ENCODE measurements at places on chromosomes 13 and 19.
A peak's percentile ranks its signal among the peaks of the same experiment; 100 is the strongest.

DNA sequence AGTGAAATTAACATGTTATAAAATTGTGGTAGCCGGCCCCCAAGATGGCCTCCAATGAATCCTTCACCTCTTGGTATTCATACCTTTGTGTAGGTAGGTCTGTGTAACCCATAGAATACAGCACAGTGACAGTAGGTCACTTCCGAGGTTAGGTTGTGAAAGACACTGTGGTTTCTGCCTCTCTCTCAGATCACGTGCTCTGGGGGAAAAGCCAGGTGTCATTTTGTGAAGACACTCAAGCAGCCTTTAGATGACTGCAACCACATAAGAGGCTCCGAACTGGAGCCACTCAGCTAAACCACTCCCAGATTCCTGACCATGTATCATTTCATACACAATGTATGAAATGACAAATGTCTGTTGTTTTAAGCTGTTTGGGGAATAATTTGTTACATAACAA is 9.8 kb upstream of the USPL1 start:
- DNase-seq, result peak; percentile 74

- DNase-seq, result no peak
These were observed 6.8 kb downstream of the LILRA1 start for GRCh38 chr19:54600212-54600611.

GRCh38 chr19:16265890-16266585 is 58.6 kb upstream of the KLF2 start:
- no peak for DNase-seq

DNA sequence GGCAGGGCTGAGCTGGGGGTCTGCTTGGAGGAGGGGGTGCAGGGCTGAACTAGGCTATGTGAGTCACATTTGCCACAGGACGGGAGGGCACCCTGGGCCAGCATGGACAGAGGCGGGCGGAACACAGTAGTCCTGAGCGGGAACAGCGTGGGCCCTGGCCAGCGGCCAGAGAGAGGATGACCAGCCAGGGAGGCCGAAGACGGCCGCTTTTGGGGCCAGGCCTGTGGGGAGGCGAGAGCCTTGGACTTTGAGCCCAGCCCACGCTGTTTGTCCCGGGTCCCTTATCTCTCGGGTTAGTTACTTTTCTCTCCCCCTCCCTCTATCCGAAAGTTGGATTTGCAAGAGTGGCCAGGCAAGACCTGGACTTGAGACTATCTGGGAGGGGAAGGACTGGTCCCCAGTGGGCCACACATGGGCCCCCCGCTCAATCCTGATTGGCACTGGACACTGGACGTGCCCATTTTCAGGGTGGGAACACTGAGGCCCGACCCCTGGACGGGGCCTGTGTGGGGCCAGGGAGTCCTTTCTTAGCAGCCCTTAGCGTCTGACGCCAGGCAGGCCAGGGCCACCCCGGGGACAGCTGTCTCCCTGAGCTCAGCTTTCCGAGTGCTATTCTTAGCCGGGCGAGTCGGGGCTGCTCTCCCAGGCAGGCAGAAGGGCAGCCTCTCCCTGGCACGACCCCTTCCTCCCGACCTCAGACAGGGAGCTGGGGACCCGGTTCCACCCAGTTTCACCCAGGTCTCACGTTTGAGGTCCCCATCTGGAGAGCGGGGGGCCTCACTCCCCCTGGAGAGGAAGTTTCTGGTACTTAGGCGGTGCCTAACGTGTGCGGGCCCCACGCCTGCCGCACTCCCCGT is 833 bp downstream of the GAMT start:
- no peak for DNase-seq

GRCh38 chr19:30564551-30565011 is 192.4 kb downstream of the ZNF536 start:
- no peak for DNase-seq

GRCh38 chr19:46081928-46082727 is 41.3 kb upstream of the IGFL4 start:
- DNase-seq, result peak; percentile 75

DNA sequence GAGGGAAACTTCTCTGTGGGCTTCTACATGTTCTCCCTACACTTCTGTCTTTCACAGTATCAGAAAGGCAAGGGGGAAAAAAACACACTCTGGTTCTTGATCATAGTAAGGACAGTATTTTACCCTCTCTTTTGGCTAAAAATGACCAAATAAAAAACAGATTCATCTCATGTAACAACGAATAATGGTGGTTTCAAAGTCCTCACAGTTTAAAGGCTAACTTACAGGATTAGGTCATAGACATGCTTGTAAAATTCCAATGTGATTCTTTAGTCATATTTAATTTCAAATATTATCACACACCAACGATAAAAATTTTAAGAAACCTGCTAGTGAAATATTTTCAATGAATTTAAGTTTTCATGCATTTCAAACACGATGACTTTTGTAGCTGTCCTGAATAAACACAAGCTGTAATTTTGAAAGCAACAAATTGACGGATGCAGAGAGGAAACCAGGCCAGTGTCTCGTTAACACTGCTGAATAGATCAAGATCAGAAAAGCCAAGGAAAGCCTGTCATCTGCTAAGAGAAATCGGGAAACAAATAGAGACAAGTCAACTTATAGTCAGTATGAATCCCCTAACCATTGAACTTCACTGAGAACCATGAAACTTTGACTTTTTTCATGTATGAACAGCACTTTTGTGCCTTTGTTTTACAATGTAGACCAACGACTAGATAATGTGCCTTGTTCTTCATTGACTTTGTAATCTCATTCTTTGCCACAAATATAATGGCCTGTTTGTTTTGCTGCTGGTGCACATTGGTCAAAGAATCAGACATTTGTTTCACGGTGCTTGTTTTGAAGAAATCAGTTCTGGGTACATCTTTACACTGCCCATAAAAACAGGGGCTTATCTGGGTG is 22.0 kb downstream of the MBNL2 start:
- no peak for DNase-seq

DNA sequence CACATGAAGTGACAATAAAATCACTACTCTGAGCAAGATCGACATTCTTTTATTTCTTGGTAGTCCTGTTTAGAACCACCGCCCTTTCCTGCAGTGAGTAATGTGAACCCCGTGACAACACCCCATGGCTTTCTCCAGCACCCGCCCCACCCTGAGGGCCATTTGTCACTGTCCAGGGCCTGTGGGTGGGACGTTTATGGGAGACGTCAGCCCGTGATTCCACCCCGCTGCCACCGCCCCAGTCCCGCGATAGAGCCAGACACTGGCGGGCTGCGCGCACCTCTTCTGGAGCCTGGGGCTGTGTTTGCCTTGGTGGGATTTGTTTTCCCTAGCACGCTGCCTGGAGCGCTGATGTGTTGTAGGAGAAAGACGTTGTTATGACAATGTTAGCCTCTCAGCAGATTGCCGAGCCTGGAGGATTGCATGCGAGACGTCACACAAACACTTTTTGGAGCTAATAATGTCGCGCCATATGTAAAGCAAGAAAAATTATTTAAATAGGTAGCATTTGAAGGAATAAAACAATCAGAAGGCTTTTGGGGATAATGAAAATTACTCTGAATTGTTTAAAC is 263.7 kb downstream of the TEX29 start:
- no peak for DNase-seq
